ENCODE measurements at places on chromosomes 7 and 10. TPM values are rescaled to one million over a fixed set of nuclear protein-coding genes. Genes with fewer than 3 reads are reported as not detected.

DNA sequence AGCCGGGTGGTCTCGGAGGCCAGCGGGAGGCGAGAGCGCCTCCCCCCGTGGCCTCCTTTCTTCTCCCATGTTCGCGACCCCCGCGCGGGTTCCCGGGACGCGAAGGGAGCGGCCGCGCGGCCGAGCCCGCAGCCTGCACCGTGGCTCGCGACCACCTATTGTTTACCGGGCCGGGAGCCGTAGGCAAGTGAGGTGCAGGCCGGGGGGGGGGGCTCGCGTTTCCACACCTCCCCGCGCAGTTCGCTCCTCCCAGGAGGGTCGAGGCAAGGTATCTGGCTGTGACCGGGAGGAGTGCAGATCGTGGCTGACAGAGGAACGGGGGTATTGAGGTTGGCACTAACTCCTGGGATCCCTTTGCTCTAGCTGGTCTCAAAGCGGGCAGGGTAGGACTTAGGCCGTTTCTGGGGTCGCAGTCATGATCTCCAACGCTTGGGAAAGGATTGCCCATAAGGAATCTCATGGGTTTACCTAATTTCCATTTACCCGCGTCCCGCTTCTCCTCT lies 734 bp downstream of the PTPN12 start:
- peaks cover 12% of the 10 kb centered on the region for H3K4me1 ChIP-seq
- H3K27me3 ChIP-seq = no peaks in the 10 kb centered on the region
- H3K36me3 ChIP-seq = no peaks in the 10 kb centered on the region
- peak overlapping the region; percentile 99 for H3K27ac ChIP-seq

- peaks cover 2% of the 10 kb centered on the region for H3K36me3 ChIP-seq
- no peak overlapping the region for H3K27ac ChIP-seq
- no peak overlapping the region for H3K4me3 ChIP-seq
- H3K4me1 ChIP-seq = peaks cover 10% of the 10 kb centered on the region
Observed at GRCh38 chr7:29976266-29976665, 13.3 kb downstream of the SCRN1 start.

GRCh38 chr10:68247931-68248330 lies 16.0 kb upstream of the ATOH7 start:
- no peak for DNase-seq
- H3K27ac ChIP-seq = no peak overlapping the region
- H3K27me3 ChIP-seq = peaks cover 31% of the 10 kb centered on the region
- H3K4me1 ChIP-seq = no peaks in the 10 kb centered on the region

The CALML5 gene
- polyA plus RNA-seq = not detected

The ATOH7 gene
- polyA plus RNA-seq = not detected

- H3K27me3 ChIP-seq = no peaks in the 10 kb centered on the region
- peak; percentile 67 for DNase-seq
- peak overlapping the region; percentile 83 for H3K27ac ChIP-seq
- H3K36me3 ChIP-seq = 0 out of 2 replicates have a peak, but pooled peaks cover 1% of the 10 kb centered on the region
- H3K4me3 ChIP-seq = no peak overlapping the region
Observed at GRCh38 chr10:50554995-50555568, 68.7 kb downstream of the SGMS1 start.

DNA sequence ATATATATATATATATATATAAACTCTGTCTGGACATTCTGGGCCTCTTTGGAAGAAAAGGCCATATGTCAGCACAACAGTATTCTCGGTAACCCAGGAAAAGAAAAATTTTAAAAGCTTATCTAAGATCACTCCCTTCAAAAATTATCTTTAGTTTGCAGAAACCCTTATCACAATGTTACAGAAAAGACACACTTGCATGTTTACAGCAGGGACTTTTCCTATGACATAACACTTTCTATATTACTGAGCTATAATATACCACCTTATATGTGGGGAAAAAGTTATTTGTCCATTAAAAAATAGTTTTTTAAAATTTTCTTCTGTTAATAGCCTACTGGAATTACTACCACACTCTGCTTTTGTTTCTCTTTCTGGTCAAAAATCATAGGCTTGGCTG lies 25.4 kb downstream of the ANKRD61 start:
- peaks cover 9% of the 10 kb centered on the region for H3K36me3 ChIP-seq
- no peak overlapping the region for H3K27ac ChIP-seq
- no peak overlapping the region for H3K4me3 ChIP-seq
- no peaks in the 10 kb centered on the region for H3K27me3 ChIP-seq
- peaks cover 5% of the 10 kb centered on the region for H3K4me1 ChIP-seq

DNA sequence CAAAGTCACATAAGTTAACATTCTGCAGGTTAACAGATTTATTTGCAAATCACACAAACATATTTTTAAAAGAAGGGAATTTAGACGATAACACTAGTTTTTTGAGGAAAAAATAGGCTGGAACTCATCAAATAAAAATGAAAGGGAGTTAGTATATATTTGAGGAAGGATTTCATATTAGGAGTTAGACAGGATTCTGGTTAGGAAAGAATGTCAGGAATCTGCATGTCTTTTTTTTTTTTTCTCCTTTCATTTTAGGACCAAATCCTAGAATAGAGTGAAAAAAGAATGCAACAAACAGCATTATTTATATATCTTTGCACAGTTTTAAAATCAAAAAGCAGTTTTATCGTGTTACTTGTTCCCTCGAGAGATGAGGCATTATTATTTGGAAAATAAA lies 8.9 kb upstream of the TRDMT1 start:
- H3K36me3 ChIP-seq = no peaks in the 10 kb centered on the region
- H3K27me3 ChIP-seq = no peaks in the 10 kb centered on the region
- H3K27ac ChIP-seq = peak overlapping the region; percentile 70
- peaks cover 19% of the 10 kb centered on the region for H3K4me1 ChIP-seq

GRCh38 chr7:134900166-134900982 lies 85.9 kb upstream of the AGBL3 start:
- no peaks in the 10 kb centered on the region for H3K27me3 ChIP-seq
- no peak overlapping the region for H3K4me3 ChIP-seq
- H3K36me3 ChIP-seq = peaks cover 22% of the 10 kb centered on the region
- peaks cover 25% of the 10 kb centered on the region for H3K4me1 ChIP-seq
- no peak overlapping the region for H3K27ac ChIP-seq

The CCL24 gene
- not detected for polyA plus RNA-seq

DNA sequence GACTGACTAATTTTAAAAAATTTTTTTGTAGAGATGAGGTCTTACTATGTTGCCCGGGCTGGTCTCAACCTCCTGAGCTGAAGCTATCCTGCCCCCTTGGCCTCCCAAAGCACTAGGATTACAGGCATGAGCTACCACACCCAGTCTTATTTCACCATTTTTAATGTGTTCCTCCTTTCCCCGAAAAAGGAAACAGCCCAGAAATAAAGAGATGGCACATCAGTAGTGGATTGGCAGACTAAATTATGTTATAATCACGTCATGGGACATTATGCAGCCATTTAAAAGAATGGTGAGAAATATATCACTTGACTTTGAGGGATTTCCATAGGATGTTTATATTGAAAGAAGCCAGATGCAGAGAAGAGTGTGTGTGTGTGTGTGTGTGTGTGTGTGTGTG lies 40.5 kb downstream of the CAPZA2 start:
- H3K4me3 ChIP-seq = no peak overlapping the region
- peaks cover 7% of the 10 kb centered on the region for H3K36me3 ChIP-seq
- H3K4me1 ChIP-seq = no peaks in the 10 kb centered on the region
- no peak overlapping the region for H3K27ac ChIP-seq
- no peak for DNase-seq
- no peaks in the 10 kb centered on the region for H3K27me3 ChIP-seq

DNA sequence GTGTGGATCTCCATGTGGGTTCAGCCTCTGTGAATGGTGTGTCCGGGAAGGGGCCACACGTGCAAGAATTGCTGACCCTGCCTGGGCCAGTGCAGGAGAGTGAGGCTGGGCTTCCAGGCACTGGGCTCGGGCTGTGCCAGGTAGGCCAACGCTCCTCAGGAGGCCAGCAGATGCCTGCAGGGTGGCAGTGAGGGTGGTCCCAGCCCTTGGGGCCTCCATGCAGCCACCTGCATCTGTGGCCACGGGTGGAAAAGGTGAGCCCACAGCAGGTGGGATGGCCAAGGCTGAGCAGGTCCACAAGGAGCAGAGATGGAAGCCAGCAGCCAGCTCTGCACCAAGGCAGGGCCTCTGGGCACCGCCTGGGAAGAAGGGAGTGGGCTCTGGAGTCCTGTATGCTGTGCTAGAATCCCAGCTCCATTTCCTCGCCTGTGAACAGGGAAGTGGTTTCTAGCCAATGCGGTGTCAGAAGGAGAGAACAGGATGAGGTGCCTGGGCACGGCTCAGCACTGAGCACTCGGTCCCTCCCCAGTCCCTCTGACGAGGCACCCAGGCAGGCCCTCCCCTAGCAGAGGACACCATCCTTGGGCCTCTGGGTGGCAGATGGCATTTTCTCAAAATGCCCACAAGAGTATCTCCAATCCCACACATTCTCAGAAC lies 31.1 kb upstream of the RET start:
- H3K4me3 ChIP-seq = no peak overlapping the region
- H3K27ac ChIP-seq = no peak overlapping the region
- no peaks in the 10 kb centered on the region for H3K36me3 ChIP-seq
- no peaks in the 10 kb centered on the region for H3K27me3 ChIP-seq
- peaks cover 2% of the 10 kb centered on the region for H3K4me1 ChIP-seq

The MOGAT3 gene
- polyA plus RNA-seq = not detected

DNA sequence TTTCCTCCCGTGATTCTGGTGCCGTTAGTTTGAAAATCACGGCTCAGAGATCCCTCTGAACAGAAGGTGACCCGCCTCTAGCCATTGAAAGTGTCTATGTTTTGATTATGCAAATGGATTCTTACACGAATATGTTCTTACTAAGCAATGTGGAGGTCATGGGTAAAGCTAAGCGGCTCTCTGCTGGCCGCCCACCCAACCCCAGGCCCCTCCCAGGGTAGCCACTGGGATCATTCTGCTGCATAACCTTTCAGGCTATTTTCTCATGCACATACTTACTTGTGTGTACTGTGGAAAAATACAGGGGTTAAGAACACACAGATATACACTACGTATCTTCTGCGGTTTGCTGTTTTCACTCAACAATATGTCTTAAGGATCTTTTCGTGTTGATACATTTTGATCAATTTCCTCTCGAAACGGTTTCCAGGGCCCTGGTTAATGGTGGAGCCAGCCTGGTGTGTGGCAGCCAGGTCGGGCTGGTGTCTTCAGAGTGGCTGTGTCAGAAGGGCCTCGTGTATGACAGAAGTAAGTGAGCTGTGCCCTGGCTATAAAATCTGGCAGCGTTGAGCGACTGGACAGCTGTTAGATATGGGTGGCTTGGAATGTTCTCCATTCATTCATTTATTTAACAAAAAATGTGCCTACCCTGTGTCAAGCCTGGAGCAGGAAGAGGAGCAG lies 29.9 kb downstream of the ZNF783 start:
- H3K4me3 ChIP-seq = no peak overlapping the region
- no peak for DNase-seq
- no peaks in the 10 kb centered on the region for H3K27me3 ChIP-seq
- H3K27ac ChIP-seq = no peak overlapping the region
- peaks cover 6% of the 10 kb centered on the region for H3K36me3 ChIP-seq

The PTPRE gene
- polyA plus RNA-seq = 0.34 TPM

The RRP12 gene
- polyA plus RNA-seq = 23.3 TPM

The STYXL1 gene
- polyA plus RNA-seq = 53.9 TPM

The OGDHL gene
- polyA plus RNA-seq = 0.27 TPM

DNA sequence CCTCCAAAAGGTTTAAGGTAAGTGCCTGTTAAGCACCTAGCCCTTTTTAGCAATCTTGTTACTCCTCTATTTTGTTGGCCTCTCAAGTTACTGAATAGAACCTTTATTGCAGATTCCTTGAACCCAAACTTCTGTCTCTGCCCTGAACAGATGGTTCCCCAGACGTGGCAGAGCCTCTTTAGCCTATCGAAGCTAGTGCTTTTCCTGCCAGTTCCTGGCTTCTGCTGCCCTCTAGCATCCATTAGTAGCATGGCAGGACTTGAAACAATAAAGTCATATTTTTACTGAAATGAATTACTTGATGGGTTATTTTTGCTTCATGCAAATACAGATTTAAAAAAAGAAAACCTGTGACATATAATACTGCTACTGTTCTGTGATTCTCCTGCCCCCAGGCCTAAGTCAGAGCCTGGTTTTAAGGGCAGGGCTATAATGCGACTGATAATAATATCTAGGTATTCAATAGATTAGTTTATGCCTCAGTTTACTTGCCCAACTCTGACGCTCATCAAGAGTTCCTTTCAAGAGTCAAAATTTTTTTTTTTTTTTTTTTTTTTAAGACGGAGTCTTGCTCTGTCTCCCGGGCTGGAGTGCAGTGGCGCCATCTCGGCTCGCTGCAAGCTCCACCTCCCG lies 84.3 kb upstream of the PHF14 start:
- H3K27me3 ChIP-seq = no peaks in the 10 kb centered on the region
- no peak overlapping the region for H3K4me3 ChIP-seq
- H3K36me3 ChIP-seq = no peaks in the 10 kb centered on the region
- H3K4me1 ChIP-seq = no peaks in the 10 kb centered on the region
- peak; percentile 51 for DNase-seq

The MOSPD3 gene
- polyA plus RNA-seq = 23.2 TPM

DNA sequence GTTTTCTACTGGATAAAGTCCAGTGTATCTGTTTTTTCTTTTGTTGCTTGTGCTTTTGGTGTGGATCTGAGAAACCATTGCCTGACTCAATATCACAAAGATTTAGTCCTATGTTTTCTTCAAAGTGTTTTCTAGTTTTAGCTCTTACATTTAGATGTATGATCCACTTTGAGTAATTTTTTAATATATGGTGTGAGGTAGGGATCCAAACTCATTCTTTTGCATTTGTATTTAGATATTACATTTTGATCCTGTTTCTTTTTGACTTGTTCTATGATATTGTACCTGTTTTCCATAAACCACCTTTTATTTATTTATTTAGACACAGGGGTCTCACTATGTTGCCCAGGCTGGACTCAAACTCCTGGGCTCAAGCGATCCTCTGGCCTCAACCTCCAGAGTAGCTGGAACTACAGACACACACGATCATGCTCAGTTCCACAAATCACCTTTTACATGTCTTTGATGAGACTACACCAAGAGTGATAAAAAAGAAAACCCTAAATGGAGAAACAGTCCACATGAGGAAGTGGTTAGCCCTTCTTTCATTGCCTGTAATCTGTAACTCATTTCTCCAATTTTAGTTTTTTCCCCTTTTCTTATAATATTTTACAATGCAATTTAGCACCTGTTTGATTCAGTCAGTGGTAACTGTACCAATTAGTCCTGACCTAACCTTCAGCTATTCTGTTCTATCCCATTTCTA lies 86.0 kb downstream of the SLC37A3 start:
- no peak overlapping the region for H3K4me3 ChIP-seq
- H3K4me1 ChIP-seq = peaks cover 14% of the 10 kb centered on the region
- H3K36me3 ChIP-seq = no peaks in the 10 kb centered on the region

The LRWD1 gene
- polyA plus RNA-seq = 31.6 TPM

DNA sequence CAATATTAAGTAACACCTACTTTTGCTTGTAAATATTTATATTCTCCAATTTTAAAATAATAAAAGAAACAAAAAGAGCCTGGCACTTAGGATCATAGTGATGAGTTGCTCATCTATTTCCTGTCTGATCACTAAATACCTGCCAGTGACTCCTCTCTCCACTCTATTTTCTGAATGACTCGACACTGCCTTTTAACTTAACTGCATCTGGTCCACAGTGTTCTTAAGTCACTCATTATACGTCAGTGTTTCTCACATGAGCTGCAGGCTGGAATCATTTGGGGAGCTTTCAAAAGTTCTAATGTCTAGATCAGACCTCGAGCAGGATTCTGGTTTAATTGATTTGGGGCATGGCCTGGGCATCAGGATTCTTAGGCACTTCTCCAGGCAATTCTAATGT lies 78.0 kb upstream of the AGBL3 start:
- peaks cover 22% of the 10 kb centered on the region for H3K4me1 ChIP-seq
- no peak overlapping the region for H3K27ac ChIP-seq
- H3K4me3 ChIP-seq = no peak overlapping the region
- no peaks in the 10 kb centered on the region for H3K27me3 ChIP-seq
- DNase-seq = peak; percentile 85

The GPR15LG gene
- not detected for polyA plus RNA-seq

The HOXA1 gene
- 1.8 TPM for polyA plus RNA-seq
